Activated naive CD8-positive, alpha-beta T cell treated with anti-CD3 and anti-CD28 coated beads, Interleukin-2, amount 10 ng/mL, durations not matched to agents 7 days and 5 days (primary cell): ENCODE measurements at places on chromosomes 1 and 21. TPM values are rescaled to one million over a fixed set of nuclear protein-coding genes. Genes with fewer than 3 reads are reported as not detected.
A peak's percentile ranks its signal among the peaks of the same experiment; 100 is the strongest.

GRCh38 chr1:34794001-34794789, 1.4 kb downstream of the GJA4 start:
- peaks cover 18% of the 10 kb centered on the region for H3K27me3 ChIP-seq
- peaks cover 2% of the 10 kb centered on the region for H3K4me1 ChIP-seq
- no peak overlapping the region for H3K27ac ChIP-seq
- H3K36me3 ChIP-seq: no peaks in the 10 kb centered on the region

- H3K4me3 ChIP-seq: no peak overlapping the region
- H3K4me1 ChIP-seq: no peaks in the 10 kb centered on the region
- no peak overlapping the region for H3K27ac ChIP-seq
- no peaks in the 10 kb centered on the region for H3K36me3 ChIP-seq
- H3K27me3 ChIP-seq: peaks cover 2% of the 10 kb centered on the region
Observed at GRCh38 chr1:58238846-58239245, 307.7 kb downstream of the OMA1 start.

GRCh38 chr1:45112661-45113060, 93.7 kb downstream of the ZSWIM5 start:
- no peak for DNase-seq
- H3K4me3 ChIP-seq: no peak overlapping the region
- H3K36me3 ChIP-seq: no peaks in the 10 kb centered on the region

DNA sequence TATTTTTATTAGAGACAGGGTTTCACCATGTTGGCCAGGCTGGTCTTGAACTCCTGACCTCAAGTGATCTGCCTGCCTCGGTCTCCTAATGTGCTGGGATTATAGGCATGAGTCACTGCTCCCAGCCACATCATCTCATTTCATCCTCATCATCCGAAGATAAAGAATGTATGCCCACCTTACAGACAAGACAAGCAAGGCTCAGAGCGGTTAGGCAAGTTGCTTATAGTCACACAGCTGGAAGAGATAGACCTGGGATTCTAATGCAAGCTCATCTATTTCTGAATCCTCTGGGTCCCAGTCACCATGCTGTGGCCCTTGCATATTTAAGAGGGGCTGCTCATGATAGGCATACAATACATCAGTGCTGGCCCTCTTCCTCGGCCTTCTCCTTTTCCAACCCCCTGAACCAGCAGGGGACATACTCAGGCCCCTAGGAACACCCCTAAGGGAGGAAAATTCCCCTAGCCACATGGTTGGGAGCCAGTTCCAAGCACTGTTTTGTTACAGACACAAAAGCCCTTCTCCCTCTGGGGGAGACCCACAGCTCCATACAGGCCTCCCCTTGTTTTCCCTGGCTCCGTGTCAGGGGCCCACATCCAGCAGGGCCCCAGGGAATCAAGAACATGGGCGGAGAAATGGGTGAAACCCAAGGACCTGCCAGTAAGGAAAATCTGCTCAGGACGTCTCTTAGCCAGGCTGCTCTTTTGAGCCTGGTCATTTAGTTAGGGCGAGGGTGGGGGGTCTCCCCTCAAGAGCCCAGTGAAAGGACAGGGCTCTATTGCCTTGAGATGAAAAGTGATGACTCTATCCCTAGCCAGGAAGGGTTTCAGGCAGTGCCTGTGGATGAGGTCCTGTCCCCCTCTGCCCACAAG, 6.9 kb downstream of the CSRP1 start:
- DNase-seq: no peak
- no peaks in the 10 kb centered on the region for H3K27me3 ChIP-seq
- no peak overlapping the region for H3K27ac ChIP-seq
- peaks cover 8% of the 10 kb centered on the region for H3K36me3 ChIP-seq

DNA sequence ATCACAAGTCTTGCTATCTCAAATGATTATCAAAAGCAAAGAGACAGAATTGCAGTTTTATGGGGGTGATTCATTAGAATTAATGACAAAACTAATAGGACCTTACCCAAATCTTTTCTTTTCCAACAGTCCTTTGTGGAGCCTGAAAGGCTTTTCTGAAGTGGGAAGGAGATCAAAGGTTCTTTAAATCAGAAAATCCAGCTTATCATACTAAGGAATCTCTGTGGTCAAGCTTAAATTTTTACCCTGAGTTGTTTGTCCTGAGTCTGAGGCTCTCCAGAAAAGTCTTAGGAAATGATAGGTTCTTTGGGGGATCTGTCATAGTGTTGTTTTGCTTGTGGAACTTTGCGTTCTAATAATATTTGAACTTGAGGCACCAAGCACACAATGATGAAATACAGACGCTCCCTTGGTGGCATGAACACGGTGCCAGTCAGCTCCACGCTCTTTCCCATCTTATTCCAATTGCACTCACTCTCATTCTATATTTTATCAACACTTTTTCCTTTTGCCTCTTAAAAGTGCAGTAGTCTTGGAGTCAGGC, 38.0 kb upstream of the COL24A1 start:
- peaks cover 3% of the 10 kb centered on the region for H3K27me3 ChIP-seq
- DNase-seq: no peak
- no peaks in the 10 kb centered on the region for H3K4me1 ChIP-seq
- H3K27ac ChIP-seq: no peak overlapping the region
- H3K4me3 ChIP-seq: no peak overlapping the region

DNA sequence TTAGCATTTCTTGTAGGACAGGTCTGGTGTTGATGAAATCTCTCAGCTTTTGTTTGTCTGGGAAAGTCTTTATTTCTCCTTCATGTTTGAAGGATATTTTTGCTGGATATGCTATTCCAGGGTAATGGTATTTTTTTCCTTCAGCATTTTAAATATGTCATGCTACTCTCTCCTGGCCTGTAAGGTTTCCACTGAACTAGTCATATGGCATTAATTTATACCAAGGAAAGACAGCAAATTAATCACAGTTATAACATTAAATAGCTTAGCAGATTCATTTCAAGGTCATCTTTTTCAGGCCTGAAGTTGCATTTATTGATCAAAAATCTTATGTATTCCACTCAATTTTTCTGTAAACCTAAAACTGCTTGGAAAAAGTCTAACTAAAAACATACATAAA, 54.9 kb downstream of the AK5 start:
- no peak overlapping the region for H3K4me3 ChIP-seq
- peaks cover 2% of the 10 kb centered on the region for H3K4me1 ChIP-seq
- peaks cover 16% of the 10 kb centered on the region for H3K36me3 ChIP-seq
- no peak for DNase-seq
- H3K27ac ChIP-seq: no peak overlapping the region

DNA sequence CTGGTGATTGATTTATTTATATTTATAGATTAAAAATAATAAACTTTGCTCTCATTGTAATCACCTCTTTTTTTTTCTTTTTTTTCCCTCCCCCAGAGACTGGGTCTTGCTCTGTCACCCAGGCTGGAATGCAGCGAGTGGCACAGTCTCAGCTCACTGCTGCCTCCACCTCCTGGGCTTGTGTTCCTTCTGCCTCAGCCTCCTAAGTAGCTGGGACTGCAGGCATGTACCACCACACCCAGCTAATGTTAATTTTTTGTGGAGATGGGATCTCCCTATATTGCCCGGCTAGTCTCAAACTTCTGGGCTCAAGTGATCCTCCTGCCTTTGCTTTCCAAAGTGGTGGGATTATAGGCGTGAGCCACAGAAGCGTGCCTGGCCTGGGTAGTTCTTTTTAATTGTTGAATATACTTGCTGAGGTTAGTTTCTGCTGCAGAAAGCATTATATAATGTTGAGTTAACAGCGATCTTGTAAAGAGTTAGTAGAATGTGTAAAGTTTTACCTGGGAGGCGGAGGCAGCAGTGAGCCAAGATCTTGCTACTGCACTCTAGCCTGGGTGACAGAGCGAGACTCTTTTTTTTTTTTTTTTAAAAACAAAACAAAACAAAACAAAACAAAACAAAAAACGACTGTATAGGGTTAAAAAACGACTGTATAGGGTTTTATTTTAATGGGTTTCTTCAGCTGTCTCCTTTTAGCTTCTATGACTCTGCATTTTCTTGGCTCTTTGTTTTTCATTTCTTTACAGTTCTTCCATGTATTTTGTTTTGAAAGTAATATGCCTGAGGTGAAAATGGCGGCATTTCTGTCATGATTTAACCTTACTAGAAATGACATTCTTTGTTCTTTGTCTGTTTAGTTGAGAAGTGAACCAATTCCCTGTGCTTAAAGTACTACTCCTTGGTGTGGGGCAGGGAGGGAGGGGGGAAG, 82.7 kb downstream of the CAMTA1 start:
- peaks cover 15% of the 10 kb centered on the region for H3K36me3 ChIP-seq
- H3K4me1 ChIP-seq: peaks cover 30% of the 10 kb centered on the region
- no peak overlapping the region for H3K4me3 ChIP-seq
- no peaks in the 10 kb centered on the region for H3K27me3 ChIP-seq

GRCh38 chr1:36323636-36324352, at the start of gene EVA1B:
TSS of gene EVA1B (minus strand) at chr1:36323645. CDS start at chr1:36323037, 608 bp downstream.
- H3K4me3 ChIP-seq: peak within 1 kb of the TSS; percentile 83
- peaks cover 7% of the 10 kb centered on the region for H3K36me3 ChIP-seq
- peak; percentile 72 for DNase-seq
- H3K27me3 ChIP-seq: peaks cover 2% of the 10 kb centered on the region

GRCh38 chr1:108016451-108016920, 51.5 kb upstream of the VAV3 start:
- no peaks in the 10 kb centered on the region for H3K4me1 ChIP-seq
- DNase-seq: no peak
- no peak overlapping the region for H3K27ac ChIP-seq
- no peaks in the 10 kb centered on the region for H3K27me3 ChIP-seq
- no peaks in the 10 kb centered on the region for H3K36me3 ChIP-seq

DNA sequence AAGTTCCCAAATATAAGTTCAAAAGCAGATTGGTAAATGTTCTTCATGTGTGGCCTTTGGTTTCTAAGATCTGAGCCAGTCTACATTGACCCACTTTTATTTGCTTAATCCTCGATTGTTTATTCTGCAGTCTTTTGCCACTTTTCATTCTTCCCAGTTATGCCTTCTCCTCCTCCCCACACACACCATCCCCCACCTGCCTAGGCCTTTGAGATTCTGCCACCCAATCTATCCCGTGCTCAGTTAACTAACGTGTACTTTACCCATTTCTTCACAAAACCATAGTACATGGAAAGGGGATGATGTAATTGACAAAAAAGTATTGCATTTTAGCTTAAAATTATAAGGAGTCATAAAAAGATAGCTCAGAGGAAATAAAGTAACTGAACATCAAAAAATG, 3.7 kb downstream of the CFH start:
- no peak for DNase-seq
- H3K27ac ChIP-seq: no peak overlapping the region
- H3K4me1 ChIP-seq: peaks cover 9% of the 10 kb centered on the region
- no peaks in the 10 kb centered on the region for H3K36me3 ChIP-seq
- H3K27me3 ChIP-seq: peaks cover 2% of the 10 kb centered on the region

- no peak overlapping the region for H3K27ac ChIP-seq
- H3K36me3 ChIP-seq: peaks cover 35% of the 10 kb centered on the region
- DNase-seq: no peak
- H3K27me3 ChIP-seq: no peaks in the 10 kb centered on the region
Observed at GRCh38 chr1:53781654-53782053, 42.7 kb upstream of the GLIS1 start.

GRCh38 chr1:169044296-169044695, 62.2 kb upstream of the ATP1B1 start:
- peak overlapping the region; percentile 92 for H3K27ac ChIP-seq
- H3K36me3 ChIP-seq: peaks cover 22% of the 10 kb centered on the region
- H3K4me3 ChIP-seq: peak overlapping the region; percentile 65
- DNase-seq: peak; percentile 33

GRCh38 chr1:96995351-96995750, 273.8 kb downstream of the PTBP2 start:
- no peaks in the 10 kb centered on the region for H3K36me3 ChIP-seq
- H3K4me3 ChIP-seq: no peak overlapping the region
- H3K27me3 ChIP-seq: peaks cover 17% of the 10 kb centered on the region
- H3K4me1 ChIP-seq: no peaks in the 10 kb centered on the region
- no peak overlapping the region for H3K27ac ChIP-seq

GRCh38 chr1:200365897-200366426, 43.9 kb downstream of the ZNF281 start:
- H3K4me3 ChIP-seq: no peak overlapping the region
- H3K27me3 ChIP-seq: peaks cover 2% of the 10 kb centered on the region
- no peak overlapping the region for H3K27ac ChIP-seq
- DNase-seq: no peak

GRCh38 chr21:46168659-46169386, 13.4 kb upstream of the FTCD start:
- H3K36me3 ChIP-seq: no peaks in the 10 kb centered on the region
- no peak overlapping the region for H3K4me3 ChIP-seq
- peaks cover 8% of the 10 kb centered on the region for H3K4me1 ChIP-seq
- no peak overlapping the region for H3K27ac ChIP-seq

- H3K27me3 ChIP-seq: no peaks in the 10 kb centered on the region
- H3K27ac ChIP-seq: no peak overlapping the region
- peaks cover 3% of the 10 kb centered on the region for H3K36me3 ChIP-seq
- peaks cover 14% of the 10 kb centered on the region for H3K4me1 ChIP-seq
Observed at GRCh38 chr21:42299324-42300044, 15.7 kb downstream of the TFF3 start.

GRCh38 chr21:45640888-45641479, 2.5 kb upstream of the PCBP3 start:
- no peak overlapping the region for H3K27ac ChIP-seq
- H3K4me1 ChIP-seq: peaks cover 13% of the 10 kb centered on the region
- DNase-seq: no peak

GRCh38 chr21:35128536-35128935, 79.4 kb upstream of the RUNX1 start:
- no peak overlapping the region for H3K27ac ChIP-seq
- peaks cover 5% of the 10 kb centered on the region for H3K36me3 ChIP-seq
- H3K4me1 ChIP-seq: no peaks in the 10 kb centered on the region
- H3K27me3 ChIP-seq: peaks cover 3% of the 10 kb centered on the region
- H3K4me3 ChIP-seq: no peak overlapping the region
- DNase-seq: no peak

GRCh38 chr1:41056907-41057306, 35.4 kb upstream of the SLFNL1 start:
- no peak overlapping the region for H3K4me3 ChIP-seq
- H3K4me1 ChIP-seq: no peaks in the 10 kb centered on the region
- peaks cover 36% of the 10 kb centered on the region for H3K36me3 ChIP-seq
- no peak for DNase-seq

DNA sequence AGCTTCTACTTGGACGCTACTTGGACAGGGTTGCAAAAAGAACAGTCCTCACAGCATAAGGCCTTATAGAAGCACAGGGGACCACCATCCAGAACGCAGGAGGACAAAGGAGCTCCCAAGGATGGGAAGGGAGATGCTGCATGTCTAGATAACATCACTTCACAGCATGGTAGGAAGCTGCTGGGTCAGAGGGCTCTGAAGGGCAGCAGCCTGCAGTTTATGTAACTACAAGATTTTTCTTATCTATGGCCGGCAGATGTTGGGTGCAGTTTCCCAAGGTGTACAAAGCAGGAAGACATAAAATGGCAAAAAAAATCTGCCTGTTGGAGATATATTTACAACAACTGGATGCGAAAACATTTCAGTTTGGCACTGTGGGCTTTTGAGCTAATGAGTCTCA, 45.3 kb upstream of the SLC5A9 start:
- H3K4me1 ChIP-seq: no peaks in the 10 kb centered on the region
- DNase-seq: no peak
- no peaks in the 10 kb centered on the region for H3K36me3 ChIP-seq

The CD1D gene
- not detected for total RNA-seq

The FMOD gene
- not detected for total RNA-seq

The TNFRSF4 gene
- 2.4 TPM for total RNA-seq

The FCRL2 gene
- total RNA-seq: not detected

The COL16A1 gene
- not detected for total RNA-seq

The TFF2 gene
- total RNA-seq: not detected

The ANGPTL7 gene
- total RNA-seq: not detected

The FCRL6 gene
- 6.0 TPM for total RNA-seq

The KMO gene
- total RNA-seq: 0.25 TPM

The CCDC27 gene
- total RNA-seq: not detected

The PCNX2 gene
- 43.9 TPM for total RNA-seq

The LRRN2 gene
- total RNA-seq: not detected
